ENCODE measurements at places on chromosomes 3 and 15.

DNA sequence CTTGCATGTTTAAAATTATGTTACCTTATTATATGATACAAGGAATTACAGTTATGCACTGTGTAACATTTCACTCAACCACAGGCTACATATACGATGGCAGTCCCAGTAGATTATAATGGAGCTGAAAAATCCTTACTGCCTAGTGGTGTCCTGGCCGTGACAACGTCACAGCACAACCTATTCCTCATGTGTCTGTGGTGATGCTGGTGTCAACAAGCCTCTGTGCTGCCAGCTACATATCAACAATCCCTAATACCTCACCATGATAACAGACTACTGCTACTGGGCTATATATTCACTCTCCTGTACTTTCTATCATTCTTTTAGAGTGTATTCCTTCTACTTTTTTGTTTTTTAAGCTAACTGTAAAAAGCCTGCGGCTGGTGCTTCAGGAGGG is 80.2 kb upstream of the OCA2 start:
- no peak for DNase-seq

DNA sequence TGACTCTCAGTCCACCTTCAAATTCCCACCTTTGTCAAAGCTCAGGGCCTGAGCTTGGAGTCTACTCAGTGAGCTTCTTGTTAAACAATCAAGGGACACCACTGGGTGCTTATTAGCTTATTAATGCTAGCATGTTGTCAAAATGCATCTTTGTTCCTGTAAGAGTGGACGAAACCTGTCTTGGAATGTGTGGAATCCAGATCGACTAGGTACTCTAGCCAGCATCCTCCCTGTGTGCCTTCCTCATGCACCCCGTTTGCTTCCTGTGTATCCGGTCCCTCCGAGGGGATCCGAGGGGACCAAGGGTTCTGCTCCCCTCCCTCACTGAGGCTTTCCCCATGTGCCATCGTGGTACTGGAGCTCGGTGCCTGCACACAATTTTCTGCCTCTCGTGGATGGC is 75.7 kb upstream of the UBE3A start:
- no peak for DNase-seq

GRCh38 chr15:70210528-70210927 is 112.8 kb upstream of the TLE3 start:
- DNase-seq: no peak

DNA sequence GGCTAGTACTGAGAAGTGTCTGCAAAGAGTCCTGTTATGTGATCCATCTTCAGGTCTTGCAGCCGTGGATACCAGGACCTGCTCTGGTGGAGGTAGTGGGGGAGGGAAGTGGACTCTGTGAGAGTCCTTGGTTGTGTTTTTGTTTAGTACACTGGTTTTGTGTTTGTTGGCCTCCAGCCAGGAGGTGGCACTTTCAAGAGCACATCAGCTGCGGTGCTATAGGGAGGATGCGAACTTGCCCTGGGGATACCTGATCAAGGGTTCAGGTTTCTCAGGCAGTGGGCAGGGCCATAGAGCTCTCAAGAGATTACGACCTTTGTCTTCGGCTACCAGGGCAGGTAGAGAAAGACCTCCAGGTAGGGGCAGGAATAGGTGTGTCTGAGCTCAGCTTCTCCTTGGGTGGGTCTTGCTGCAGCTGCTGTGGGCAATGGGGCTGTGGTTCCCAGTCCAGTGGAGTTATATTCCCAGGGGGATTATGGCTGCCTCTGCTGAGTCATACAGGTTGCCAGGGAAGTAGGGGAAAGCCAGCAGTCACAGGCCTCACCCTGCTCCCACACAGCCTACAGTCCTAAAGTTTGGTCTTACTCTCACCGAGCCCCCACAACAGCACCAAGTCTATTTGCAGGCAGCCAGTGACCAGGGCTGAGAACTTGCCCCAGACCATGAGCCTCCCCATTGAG is 132.8 kb upstream of the NPHP3 start:
- DNase-seq: no peak

DNA sequence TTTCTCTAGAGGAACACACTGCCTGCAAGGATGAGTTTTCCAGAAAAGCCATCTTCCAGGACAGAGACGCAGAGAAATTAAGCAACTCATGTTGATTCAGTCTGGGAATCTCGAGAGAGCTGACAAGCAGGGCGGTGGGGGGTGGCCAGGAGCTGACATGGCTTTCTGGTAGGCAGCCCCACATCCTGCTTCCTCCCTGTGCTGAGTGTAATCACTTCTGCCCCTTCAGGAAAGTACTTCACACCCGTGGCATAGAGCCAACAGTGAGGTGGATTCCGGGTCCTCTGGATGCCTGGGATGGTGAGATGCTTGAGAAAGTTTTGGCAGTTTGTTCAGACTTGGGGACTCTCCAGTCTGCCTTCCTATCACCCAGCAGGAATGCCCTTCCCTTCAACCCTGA is 221.1 kb downstream of the SLCO3A1 start:
- DNase-seq: no peak

- DNase-seq: no peak
Observed at GRCh38 chr3:25483456-25483855, 55.4 kb downstream of the RARB start.

DNA sequence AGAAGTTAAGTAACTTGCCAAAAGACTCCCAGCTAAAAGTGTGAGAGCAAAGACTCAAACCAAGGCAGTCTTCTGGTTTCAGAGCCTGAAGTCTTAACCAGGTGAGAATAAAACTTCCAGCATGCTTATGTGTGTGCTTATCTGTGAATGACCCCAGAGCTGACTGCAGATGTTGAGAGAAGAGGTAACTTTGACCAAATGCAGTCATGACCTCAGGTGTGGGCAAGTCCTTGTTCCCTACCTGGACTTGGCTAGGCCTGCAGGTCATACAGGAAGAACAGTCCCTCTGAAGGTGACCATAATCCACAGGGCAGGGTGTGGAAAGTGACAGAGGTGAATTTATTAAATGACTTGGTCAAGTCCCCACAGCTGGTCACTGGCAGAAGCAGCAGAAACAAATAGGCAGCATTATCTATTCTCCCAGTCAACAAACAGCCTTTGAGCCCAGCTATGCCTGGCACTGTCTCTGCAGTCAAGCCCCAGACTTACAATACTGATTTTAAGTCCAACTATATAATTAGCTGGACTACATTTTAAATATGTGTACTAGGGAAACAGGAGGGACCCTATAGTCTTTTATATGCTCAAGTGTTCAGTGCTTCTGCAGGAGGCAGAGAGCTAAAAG is 3.0 kb upstream of the CPEB1 start:
- DNase-seq: no peak

DNA sequence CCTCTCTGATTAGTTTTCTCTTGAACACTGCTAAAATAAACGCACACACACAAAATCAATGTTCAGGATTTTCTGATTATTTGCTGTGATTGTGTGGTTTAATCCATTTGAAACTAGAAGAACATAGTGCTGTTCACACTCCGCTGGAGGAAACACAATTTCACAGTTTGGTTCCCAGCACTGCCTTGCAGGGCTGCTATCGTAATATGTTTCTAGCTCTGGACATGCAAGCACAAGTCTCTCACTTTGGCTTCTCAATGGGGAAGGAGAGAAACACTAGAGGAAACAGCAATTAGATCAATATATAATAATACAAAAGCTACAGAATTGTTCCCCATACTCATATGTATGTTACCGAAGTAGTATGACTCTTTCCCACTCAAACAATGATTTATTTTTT is 299.5 kb downstream of the NSUN3 start:
- no peak for DNase-seq

GRCh38 chr3:159950156-159950898 is 38.3 kb upstream of the IL12A start:
- DNase-seq: no peak
